Pancreas (tissue), 10 donors: ENCODE measurements at places on chromosomes 2 and 18. TPM values are rescaled to one million over a fixed set of nuclear protein-coding genes. Genes with fewer than 3 reads are reported as not detected.

GRCh38 chr2:67574230-67574629 lies 177.1 kb downstream of the ETAA1 start:
- H3K4me3 ChIP-seq = no peak overlapping the region
- no peaks in the 10 kb centered on the region for H3K27me3 ChIP-seq
- peaks cover 3% of the 10 kb centered on the region for H3K4me1 ChIP-seq
- DNase-seq = no peak

- H3K27ac ChIP-seq = no peak overlapping the region
- H3K36me3 ChIP-seq = no peaks in the 10 kb centered on the region
- peaks cover 46% of the 10 kb centered on the region for H3K4me1 ChIP-seq
Observed at GRCh38 chr2:164760179-164760578, 81.4 kb downstream of the COBLL1 start.

DNA sequence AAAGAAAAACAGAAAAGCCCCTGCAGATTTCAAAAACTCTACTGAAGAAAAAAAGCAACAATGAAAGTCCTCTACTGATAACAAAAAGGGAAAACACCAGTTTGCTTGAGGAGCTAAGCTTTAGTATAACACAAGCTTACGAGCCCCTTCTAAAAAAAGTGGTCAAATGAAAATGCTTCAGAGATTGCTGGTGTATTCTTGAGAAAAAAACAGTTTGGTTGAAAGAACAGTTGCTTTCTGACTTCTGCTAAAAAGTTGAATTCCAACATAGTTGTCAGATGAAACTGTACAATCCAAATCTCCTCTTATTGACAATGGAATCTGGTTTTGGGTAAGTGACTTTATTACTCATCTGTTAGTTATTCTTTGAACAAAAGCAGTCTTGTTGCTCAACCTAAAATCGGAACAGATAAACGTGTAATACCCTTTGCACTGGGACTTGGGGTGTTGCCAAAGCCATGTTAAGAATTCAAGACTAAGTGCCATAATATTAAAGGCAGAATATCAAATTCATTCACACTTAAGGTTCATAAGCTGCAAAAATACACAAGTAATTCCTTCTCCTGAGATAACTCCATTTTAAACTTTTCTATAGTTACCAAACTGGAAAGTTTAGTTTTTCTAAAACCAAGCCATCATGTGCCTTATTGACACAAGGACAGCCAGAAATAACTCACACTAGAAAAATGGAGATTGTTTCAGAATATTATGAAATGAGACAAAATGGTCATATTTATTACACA lies 45.3 kb upstream of the SPAG16 start:
- no peak overlapping the region for H3K4me3 ChIP-seq
- no peak for DNase-seq
- H3K36me3 ChIP-seq = no peaks in the 10 kb centered on the region
- no peaks in the 10 kb centered on the region for H3K27me3 ChIP-seq
- H3K27ac ChIP-seq = no peak overlapping the region

DNA sequence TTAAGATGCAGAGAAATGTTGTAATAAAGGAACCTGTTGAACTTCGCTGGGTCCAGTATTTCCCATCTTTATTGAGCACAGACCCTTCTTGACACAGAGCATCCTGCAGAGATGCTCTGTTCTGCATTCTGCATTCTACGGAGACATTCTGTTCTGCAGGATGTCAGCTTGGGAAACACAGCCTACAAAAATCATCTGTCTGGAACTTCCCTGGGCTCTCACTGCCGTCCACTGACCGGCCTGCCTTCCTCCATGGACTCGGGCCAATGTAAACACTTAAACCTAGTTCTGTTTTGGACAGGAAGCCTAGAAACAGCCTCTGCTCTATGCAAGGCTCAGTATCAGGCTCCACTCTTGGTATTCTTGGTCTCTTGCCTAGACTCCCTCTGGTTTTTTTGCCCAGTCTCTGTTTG lies 90.0 kb upstream of the PPP1CB start:
- no peaks in the 10 kb centered on the region for H3K36me3 ChIP-seq
- no peak overlapping the region for H3K27ac ChIP-seq
- H3K4me3 ChIP-seq = no peak overlapping the region
- peak; percentile 68 for DNase-seq

DNA sequence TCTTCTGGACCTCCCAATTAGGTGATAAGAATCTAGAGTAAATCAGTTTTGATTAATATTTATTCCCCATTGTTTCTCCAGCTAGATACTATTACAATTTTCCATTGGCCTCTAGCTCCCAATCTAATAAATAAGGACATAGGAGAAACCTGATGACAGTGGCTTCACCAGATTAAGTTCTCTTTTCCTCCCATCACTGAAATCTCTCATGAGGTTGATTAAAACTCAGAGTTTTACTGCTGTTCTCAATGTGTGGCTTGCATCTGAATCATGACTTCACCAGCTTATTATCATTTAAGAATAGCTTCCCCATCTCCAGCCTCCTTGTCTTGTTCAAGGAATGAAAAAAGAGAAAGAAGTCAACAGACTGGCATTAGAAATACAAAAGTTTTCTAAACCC lies 3.9 kb upstream of the CCDC102B start:
- no peak overlapping the region for H3K27ac ChIP-seq
- no peaks in the 10 kb centered on the region for H3K27me3 ChIP-seq
- DNase-seq = no peak
- H3K4me3 ChIP-seq = no peak overlapping the region
- H3K4me1 ChIP-seq = no peaks in the 10 kb centered on the region
- no peaks in the 10 kb centered on the region for H3K36me3 ChIP-seq

GRCh38 chr2:142592171-142592570 lies 285.3 kb upstream of the KYNU start:
- no peak overlapping the region for H3K4me3 ChIP-seq
- no peaks in the 10 kb centered on the region for H3K27me3 ChIP-seq
- no peaks in the 10 kb centered on the region for H3K4me1 ChIP-seq

DNA sequence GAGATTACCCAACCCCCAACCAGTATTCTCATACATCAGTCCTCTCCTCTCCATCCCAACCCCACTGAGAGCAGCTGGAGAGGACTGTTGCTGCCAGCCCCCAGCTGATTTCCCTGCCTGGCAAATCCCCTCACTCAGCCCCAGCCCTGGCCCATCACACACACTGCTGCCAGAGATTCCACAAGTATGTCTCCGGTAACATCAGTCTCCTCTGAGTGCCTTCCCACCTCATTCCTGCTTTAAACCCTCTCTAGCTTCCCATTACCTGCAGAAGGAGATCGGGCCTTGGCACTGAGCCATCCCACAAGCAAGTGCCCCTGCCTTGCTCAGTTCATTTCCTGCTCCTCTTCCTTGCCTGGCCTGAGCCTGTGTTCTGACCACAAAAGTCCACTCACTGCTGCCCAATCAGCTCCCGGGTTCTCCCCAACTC lies 50.6 kb upstream of the ZFP36L2 start:
- no peak for DNase-seq
- H3K27me3 ChIP-seq = no peaks in the 10 kb centered on the region
- H3K36me3 ChIP-seq = no peaks in the 10 kb centered on the region
- H3K4me1 ChIP-seq = peaks cover 15% of the 10 kb centered on the region
- H3K27ac ChIP-seq = peak overlapping the region; percentile 74
- H3K4me3 ChIP-seq = no peak overlapping the region

GRCh38 chr18:24536326-24536725 lies 75.9 kb downstream of the HRH4 start:
- H3K27ac ChIP-seq = no peak overlapping the region
- no peak for DNase-seq
- no peaks in the 10 kb centered on the region for H3K36me3 ChIP-seq
- H3K27me3 ChIP-seq = no peaks in the 10 kb centered on the region

- H3K27ac ChIP-seq = no peak overlapping the region
- no peaks in the 10 kb centered on the region for H3K36me3 ChIP-seq
- no peak overlapping the region for H3K4me3 ChIP-seq
- DNase-seq = no peak
Observed at GRCh38 chr2:127158614-127159290, 51.8 kb upstream of the BIN1 start.

- H3K27ac ChIP-seq = no peak overlapping the region
- no peak for DNase-seq
- H3K4me1 ChIP-seq = no peaks in the 10 kb centered on the region
- H3K36me3 ChIP-seq = no peaks in the 10 kb centered on the region
- no peaks in the 10 kb centered on the region for H3K27me3 ChIP-seq
Observed at GRCh38 chr2:100018341-100019193, 123.8 kb downstream of the AFF3 start.

DNA sequence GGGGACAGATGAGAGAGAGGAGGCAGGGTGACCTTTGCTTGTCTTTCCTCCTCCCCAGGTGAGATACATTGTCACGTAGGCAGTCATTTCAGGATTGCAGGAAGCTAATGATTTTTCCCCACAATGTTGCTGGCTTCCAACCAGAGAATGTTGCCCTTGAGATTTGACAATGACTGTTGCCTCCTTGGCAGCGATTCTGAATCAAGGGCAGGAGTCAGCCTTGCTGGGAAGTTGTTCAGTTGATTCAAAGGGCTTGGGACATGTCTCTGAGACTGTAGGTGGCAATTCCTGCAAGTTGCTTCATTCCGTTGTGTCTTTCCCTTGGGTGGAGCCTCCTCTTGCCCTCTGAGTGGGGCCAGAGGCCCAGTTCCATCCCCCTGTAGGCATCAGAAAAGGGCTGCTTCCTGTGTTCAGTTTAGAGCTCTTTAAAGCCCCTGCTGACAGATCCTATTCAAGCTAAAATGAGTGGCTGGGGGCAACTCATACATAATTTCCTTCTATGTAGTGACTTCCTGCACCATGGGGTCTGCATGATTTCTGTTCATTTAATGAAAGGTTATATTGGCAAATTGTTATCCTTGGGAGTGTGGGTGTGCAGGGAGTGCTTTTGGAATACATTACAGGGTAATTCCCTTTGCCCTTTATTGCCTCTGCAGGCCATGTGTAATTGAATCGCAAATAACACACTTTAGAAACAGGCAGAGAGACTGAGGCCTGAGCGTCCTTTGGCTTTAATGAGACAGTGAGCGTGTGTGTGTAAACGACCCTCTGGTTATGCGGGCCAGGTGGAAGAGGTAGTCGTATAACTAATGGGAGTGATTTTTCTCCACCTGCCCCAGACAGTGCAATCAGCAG lies 52.4 kb downstream of the GPR39 start:
- H3K4me3 ChIP-seq = no peak overlapping the region
- H3K4me1 ChIP-seq = no peaks in the 10 kb centered on the region
- DNase-seq = no peak
- no peak overlapping the region for H3K27ac ChIP-seq
- no peaks in the 10 kb centered on the region for H3K27me3 ChIP-seq
- no peaks in the 10 kb centered on the region for H3K36me3 ChIP-seq

GRCh38 chr18:45197526-45197970 lies 417.7 kb upstream of the SLC14A2 start:
- H3K4me1 ChIP-seq = no peaks in the 10 kb centered on the region
- DNase-seq = no peak
- no peaks in the 10 kb centered on the region for H3K36me3 ChIP-seq

- H3K27ac ChIP-seq = peak overlapping the region; percentile 99
- no peaks in the 10 kb centered on the region for H3K27me3 ChIP-seq
- peaks cover 22% of the 10 kb centered on the region for H3K4me1 ChIP-seq
- no peak for DNase-seq
Observed at GRCh38 chr2:18559531-18560030, 872 bp downstream of the RDH14 start.

- H3K27ac ChIP-seq = no peak overlapping the region
- no peaks in the 10 kb centered on the region for H3K27me3 ChIP-seq
- no peak for DNase-seq
Observed at GRCh38 chr2:69618362-69618761, 25.2 kb downstream of the AAK1 start.

DNA sequence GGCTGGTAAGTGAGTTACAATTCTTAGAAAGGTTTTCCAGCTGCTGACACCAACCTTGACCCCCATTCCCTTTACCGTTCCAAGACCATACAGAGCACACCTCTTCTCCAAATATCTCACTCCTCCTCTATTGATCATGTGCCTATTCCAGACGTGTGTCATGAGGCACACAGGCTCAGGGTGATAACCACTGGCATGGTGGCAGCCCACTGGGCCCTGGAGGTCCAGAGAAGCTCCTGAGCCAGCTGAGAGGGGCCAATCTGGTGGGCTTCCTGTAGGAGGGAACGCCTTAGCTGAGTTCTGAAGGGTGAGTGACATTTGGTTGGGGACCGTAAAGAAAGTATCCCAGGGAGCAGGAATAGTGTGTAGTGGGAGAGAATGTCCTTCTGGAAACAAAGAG lies 28.3 kb downstream of the ZAP70 start:
- no peak overlapping the region for H3K27ac ChIP-seq
- no peak overlapping the region for H3K4me3 ChIP-seq
- no peaks in the 10 kb centered on the region for H3K36me3 ChIP-seq
- H3K27me3 ChIP-seq = no peaks in the 10 kb centered on the region

- no peak overlapping the region for H3K4me3 ChIP-seq
- no peak for DNase-seq
- no peaks in the 10 kb centered on the region for H3K36me3 ChIP-seq
- H3K4me1 ChIP-seq = no peaks in the 10 kb centered on the region
- no peaks in the 10 kb centered on the region for H3K27me3 ChIP-seq
- no peak overlapping the region for H3K27ac ChIP-seq
Observed at GRCh38 chr2:184041777-184042176, 556.6 kb upstream of the ZNF804A start.

GRCh38 chr2:231306791-231307393 lies 88.6 kb upstream of the B3GNT7 start:
- DNase-seq = no peak
- no peak overlapping the region for H3K4me3 ChIP-seq
- no peaks in the 10 kb centered on the region for H3K36me3 ChIP-seq

GRCh38 chr2:186889101-186889879 lies 40.3 kb upstream of the ZSWIM2 start:
- no peaks in the 10 kb centered on the region for H3K27me3 ChIP-seq
- H3K36me3 ChIP-seq = no peaks in the 10 kb centered on the region
- DNase-seq = no peak
- no peak overlapping the region for H3K27ac ChIP-seq
- no peaks in the 10 kb centered on the region for H3K4me1 ChIP-seq

DNA sequence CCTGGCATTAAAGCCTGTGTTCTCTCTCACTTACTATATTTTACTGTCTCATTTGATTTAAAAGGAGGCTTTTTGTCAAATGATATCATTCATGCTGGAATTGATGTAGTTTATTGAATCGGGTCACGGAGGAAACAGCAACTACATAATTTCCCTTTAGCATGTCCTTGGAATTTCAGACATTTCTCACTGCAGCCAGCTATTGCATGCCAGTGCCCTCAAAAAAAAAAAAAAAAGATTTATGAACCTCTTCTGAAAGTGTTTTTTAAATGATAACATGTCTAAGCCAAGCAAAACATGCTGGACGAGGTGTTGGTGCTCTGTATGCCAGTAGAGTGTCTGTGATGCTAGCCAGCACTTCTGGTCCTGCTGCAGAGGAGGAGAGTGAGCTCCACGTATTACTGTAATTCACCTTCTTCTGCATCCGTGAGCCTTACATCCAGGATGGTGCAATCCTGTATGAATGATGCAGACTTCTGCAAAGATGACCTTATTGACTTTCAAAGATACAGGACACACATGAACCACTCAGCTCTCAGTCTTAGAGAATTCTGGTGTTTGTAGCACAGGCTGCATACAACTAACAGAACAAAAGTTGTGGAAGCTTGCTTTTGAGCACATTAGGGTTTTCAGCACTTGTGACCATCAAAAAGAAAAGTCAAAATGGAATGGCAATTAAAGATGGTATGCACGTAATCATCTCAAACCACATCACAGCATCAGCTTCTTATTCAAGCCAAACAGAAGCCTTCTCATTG lies 31.1 kb downstream of the UGP2 start:
- peaks cover 5% of the 10 kb centered on the region for H3K4me1 ChIP-seq
- H3K36me3 ChIP-seq = no peaks in the 10 kb centered on the region
- no peaks in the 10 kb centered on the region for H3K27me3 ChIP-seq

The KIAA2012 gene
- 0.04 TPM for polyA plus RNA-seq

The NT5C1B gene
- polyA plus RNA-seq = not detected

The USP34 gene
- 50.1 TPM for polyA plus RNA-seq

The HJURP gene
- 0.16 TPM for polyA plus RNA-seq

The C2orf74 gene
- polyA plus RNA-seq = 21.4 TPM

The TFCP2L1 gene
- 3.9 TPM for polyA plus RNA-seq

The CCL20 gene
- 0.75 TPM for polyA plus RNA-seq

The AFF3 gene
- polyA plus RNA-seq = 0.26 TPM

The PLGLB2 gene
- polyA plus RNA-seq = not detected

The TFPI gene
- 15.4 TPM for polyA plus RNA-seq
